DMS79 treated with DMSO at 0.1 percent for 48 hours (cell line): ENCODE measurements at places on chromosomes 6 and 20.
A peak's percentile ranks its signal among the peaks of the same experiment; 100 is the strongest.

DNA sequence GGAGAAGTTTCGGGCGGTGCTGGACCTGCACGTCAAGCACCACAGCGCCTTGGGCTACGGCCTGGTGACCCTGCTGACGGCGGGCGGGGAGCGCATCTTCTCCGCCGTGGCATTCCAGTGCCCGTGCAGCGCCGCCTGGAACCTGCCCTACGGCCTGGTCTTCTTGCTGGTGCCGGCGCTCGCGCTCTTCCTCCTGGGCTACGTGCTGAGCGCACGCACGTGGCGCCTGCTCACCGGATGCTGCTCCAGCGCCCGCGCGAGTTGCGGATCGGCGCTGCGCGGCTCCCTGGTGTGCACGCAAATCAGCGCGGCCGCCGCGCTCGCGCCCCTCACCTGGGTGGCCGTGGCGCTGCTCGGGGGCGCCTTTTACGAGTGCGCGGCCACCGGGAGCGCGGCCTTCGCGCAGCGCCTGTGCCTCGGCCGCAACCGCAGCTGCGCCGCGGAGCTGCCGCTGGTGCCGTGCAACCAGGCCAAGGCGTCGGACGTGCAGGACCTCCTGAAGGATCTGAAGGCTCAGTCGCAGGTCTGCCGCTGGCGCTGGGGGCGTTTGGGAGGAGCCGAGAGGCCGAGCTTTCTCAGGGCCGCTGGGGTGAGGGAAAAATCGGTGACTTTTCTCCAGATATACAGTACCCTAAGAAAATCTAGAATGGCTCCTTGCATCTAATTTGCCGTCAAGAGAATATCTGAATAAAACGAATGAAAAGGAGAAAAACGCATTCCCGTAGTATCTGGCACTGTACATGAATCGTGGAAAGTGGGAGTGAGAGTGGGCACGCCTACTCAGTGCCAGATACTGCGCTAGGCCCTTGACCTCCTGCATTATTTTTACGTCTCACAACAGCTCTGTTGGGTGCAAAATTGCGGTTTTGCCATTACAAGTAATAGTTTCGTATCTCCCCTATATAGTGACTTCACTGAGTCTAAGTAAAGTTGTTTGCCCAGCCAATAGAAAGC is 1.0 kb downstream of the CALHM6 start:
- peak; percentile 11 for DNase-seq

- DNase-seq = no peak
These were observed 2.3 kb downstream of the NRSN2 start for GRCh38 chr20:348972-349841.

DNA sequence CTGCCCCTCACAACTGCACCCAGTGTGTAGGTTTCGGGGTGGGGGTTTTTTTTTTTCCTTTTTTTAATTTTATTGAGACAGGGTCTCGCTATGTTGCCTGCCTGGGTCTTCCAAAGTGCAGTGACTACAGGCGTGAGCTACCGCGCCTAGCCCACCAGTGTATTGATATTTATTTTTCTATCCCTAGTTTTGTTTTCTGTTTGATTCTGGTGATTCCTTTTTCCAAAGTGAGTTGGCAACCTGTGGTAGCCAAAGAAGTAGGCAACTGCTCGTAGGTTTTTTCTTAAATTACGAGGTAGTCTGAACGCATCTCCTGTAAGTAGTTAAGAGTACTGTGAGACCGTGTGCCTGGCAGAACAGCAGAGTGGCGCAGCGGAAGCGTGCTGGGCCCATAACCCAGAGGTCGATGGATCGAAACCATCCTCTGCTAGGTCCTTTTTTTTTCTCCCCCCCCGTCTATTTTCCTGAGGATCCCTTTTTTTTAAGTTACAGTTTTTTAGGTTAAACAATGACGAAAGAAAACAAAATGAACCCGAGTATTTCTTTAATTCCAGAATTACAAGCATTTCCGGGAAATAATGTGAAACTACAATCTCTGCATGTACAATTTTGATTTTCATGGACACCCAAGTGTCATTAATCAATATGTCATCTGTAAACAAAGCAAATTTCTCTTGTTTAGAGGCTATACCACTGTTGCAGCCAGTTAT is 78.7 kb upstream of the BTN3A2 start:
- peak; percentile 47 for DNase-seq

DNA sequence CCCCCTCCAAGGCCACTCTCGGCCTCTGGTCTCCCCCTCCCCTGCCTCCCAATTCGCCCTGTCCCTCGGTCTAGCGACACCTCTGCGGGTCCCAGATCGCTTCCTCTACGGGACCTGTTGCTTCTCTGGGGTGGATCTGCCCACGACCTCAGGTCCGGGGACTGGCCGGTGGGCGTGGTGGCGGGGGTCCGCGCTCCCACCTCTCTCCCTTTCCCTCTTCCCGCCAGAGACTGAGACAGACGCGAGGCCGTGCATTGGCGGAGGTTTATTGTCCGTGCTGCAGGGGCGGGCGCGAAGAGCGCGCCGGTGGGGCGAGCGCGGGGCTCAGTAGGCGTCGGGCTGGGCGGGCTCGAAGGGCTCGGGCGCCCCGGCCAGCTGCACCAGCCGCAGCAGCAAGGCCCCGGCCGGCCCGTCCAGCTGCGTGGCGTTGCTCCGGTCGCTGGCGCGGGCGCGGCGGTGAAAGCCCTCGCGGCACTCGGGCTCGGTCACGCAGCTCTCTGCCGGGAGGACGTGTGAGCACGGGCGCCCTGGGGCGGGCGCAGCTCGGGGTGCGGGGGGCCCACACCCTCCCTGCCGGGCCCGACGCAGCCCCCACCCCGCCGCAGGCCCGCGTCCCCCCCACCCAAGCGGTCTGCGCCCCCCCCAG is 2.1 kb downstream of the AVP start:
- no peak for DNase-seq

DNA sequence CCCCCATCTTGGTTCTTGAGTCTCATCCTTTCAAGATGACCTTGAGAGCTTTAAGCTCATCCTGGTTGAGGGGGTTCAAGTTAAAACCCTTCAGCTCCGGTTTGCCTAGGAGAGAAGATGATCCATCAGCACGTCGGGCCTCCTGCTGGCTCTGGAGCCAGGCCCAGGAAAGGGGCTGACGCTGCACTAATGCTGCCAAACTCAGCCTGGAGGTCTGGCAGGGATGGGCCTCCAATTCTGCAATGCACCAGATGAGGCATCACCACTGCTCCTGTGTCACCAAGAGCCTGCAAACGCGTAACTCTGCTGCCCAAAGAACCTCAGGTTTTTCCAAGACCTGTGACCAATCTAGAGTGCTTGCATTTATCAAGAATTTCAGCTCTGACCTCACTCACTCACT is 6.1 kb downstream of the PDRG1 start:
- no peak for DNase-seq

- DNase-seq = no peak
These were observed 101.3 kb upstream of the UFL1 start for GRCh38 chr6:96420294-96420693.

GRCh38 chr6:166446146-166446545 is 63.4 kb upstream of the MPC1 start:
- DNase-seq = no peak

GRCh38 chr6:144730088-144730645 is 445.0 kb downstream of the UTRN start:
- DNase-seq = no peak
